ENCODE measurements at places on chromosomes 11 and 22. TPM values are rescaled to one million over a fixed set of nuclear protein-coding genes. Genes with fewer than 3 reads are reported as not detected.

DNA sequence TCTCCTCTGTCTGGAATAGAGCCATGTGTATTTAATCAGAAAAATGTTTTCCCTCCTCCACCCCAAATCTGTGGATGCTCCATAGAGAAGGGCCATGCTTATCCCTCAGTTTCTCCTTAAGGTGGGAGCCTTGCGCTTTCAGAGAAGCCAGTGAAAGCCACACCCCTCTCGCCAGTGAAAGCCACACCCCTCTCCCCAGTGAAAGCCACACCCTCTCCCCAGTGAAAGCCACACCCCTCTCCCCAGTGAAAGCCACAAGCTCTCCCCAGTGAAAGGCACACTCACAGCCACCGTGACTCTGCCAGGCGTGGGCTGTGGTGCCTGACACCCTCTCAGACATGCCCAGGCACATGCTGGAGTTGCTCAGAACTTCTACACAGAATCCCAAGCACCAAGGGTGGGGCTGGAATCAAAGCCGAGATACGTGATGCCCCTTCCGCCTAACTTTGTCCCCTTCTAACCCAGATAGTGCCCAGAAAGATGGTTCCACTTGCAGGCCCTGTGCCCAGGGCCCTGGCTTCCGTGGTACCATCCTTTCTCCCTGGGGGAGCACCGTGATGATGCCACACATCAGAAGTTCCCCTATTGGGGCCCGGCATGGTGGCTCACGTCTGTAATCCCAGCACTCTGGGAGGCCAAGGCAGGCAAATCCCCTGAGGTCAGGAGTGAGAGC, 16.5 kb upstream of the PRR5 start:
- peak; percentile 31 for DNase-seq

- DNase-seq: peak; percentile 65
Observed at GRCh38 chr11:8671651-8672062, 10.8 kb downstream of the TRIM66 start.

- DNase-seq: no peak
Observed at GRCh38 chr11:131560287-131560686, 189.9 kb downstream of the NTM start.

DNA sequence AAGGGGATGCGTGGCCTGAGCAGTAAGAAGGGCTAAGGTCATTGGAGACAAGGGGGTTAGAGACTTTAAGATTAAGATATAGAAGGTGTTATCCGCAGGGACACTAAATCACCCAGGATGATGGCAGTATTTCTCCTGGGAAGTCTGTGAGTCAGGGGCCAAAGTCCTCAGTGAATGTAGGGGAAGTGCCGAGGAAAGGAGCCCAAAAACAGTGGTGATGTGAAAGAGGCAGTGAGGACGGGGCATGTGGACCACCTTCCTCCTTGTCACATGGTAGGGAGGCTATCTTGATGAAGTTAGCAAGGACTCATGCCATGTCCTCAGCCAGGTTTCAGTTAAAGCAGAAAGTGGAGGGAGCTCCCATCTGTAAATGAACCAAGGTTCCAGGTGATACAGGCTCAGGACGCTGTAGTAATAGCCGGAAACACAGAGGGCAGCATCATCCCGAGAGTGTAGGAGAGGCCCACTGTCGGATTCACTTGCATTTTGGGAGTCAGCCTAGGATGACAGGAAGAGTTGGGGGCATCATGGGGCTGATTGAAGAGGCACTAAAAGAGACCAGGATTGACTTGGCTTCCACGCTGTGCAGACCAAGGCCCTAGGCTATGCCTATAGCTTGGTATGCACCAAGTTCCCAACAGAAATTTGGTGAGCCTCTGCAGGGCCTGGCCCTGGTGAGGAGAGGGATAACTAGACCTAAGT, 33.5 kb downstream of the WEE1 start:
- no peak for DNase-seq

- DNase-seq: no peak
Observed at GRCh38 chr11:44454666-44455065, 110.8 kb upstream of the CD82 start.

- DNase-seq: no peak
Observed at GRCh38 chr11:34836958-34837856, 79.0 kb downstream of the APIP start.

DNA sequence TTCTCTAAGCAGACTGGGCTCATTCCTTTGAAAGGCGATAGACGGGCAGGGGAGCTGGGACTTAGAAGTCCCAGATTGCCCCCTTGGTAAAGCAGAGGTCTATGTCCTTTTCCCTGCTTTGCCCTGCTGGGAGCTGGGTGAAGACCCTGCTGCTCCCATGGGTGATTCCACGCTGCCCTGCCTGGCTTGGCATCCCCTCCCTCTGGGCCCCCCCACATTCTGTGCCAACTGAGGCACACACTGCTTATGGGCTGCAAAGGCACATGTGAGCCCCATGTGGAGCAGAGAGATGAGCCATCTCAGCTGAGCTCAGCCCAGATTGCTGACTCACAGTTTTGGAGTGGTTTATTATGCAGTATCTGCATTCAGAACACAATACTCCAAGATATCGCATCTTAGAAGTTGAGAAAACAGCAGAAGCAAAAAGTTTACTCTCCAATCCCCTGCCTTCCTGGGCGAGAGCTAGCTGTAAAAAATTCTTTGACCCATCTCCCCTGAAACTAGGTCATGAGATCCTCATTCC, 127.2 kb downstream of the ST3GAL4 start:
- no peak for DNase-seq

DNA sequence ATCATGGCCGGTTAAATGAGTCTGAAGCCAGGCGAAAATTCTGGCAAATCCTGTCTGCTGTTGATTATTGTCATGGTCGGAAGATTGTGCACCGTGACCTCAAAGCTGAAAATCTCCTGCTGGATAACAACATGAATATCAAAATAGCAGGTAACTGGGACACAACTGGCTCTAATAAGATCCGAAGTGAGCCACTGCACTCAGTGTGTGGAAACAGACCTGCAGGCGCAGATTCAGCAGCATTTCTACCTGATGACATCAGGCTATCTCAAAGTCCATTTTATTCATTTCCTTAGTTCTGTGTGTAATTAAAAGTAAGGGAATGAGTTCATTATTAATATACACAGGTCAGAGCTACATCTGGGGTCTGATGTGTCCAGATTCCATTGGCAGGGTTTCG, 78.2 kb downstream of the PPP2R1B start:
- no peak for DNase-seq

DNA sequence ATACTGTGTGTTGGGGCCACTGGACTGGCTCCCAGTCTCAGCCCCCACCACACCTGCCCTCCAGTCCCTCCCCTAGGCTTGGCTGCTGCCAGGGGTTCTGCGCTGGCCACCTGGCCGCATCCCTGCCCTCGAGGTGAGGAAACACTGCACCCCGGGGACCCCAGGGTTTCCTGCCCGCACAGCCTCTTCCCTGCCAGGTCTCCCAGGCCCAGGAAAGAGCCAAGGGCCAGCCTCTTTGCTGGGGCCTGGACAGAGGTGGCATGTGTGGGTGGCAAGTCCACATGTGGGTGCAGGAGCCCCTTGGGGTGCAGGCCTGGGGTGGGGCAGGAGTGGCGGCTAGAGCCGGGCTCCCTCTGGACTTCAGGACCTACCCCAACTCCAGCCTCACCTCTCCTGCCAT, 2.5 kb downstream of the EPS8L2 start:
- DNase-seq: no peak

DNA sequence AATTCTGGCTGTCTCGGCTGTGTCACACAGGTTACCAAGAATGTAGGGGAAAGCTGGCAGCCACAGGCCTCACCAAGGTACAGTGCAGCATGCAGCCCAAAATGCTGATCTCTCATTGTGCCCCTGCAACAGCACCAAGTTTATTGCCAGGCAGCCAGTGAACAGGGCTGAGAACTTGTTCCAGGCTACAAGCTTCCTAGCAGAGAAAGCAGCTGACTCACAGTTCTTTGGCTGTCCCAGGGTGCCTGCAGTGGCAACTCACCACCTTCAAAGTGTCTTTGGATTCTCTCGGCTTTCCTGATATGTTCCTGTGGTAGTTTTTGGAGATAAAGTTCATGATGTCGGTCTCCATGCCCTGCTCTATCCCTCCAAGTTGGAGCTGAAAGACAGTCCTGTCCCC, 719.1 kb upstream of the ANO3 start:
- DNase-seq: no peak

GRCh38 chr22:41808400-41808799, 7.9 kb downstream of the CCDC134 start:
- no peak for DNase-seq

- DNase-seq: peak; percentile 50
Observed at GRCh38 chr11:44305470-44306051, 4.4 kb downstream of the ALX4 start.

DNA sequence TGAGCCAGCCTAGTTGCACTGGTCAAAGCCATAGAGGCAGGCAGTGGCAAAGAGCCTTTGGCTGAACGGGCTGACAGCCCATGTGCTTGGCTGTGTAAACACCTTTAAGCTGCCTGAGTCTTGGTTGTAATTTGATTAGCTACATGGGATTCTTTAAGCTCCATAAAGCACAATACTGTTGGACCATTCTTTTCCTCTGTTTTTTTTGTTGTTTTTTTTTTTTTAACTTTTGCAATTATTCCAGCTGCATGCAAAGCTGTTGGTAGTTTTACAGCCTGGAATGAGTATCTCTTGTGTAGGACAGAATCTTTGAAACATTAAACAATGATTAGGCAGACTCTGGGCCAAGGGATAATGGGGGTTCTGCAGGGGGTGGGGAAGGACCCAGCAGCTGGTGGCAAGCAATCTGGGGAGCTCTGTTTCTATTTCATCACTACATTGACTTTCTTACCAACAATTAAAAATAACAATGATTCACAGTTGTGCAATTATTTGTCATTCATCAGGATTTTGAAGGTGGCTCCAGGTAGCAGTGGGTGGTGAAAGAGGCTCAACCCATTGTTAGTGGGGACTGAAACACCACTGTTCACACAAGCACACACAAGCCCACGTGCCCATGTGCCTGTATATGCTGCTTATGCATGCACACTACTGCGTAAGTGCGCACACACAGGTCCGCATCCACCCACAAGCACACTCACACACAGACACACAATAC, 69.5 kb upstream of the CSNK2A3 start:
- peak; percentile 63 for DNase-seq

DNA sequence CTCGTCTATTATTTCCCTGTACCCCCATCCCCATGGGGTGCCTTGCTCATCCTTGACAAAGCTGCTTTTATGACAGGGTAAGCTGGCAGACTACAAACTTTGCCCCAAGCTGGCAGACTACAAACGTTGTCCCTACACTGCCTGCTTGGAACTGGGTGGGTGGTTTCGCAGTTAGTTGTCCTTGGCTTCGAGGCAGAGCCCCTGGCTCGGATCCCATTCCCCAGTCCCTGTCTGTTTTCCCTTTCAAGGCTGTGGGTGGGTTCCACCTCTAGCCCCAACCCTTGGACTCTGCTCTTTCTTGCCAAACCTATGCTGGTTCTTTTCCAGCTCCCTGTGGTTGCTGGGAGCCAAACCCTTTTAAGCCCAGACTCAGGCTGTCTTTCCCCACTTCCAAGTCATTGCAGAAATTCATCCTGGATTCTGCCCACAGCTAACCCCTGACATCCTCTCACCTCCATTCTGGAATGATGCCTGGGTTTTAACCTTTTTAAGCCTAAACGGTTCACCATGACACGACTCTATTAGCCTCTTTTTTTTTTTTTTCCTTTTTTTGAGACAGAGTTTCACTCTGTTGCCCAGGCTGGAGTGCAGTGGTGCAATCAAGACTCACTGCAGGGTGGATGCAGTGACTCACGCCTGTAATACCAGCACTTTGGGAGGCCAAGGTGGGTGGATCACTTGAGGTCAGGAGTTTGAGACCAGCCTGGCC, 9.2 kb upstream of the RBM14 start:
- DNase-seq: peak; percentile 20

GRCh38 chr11:14886513-14886912, 5.5 kb downstream of the CYP2R1 start:
- DNase-seq: no peak

SBF1 gene
- 227 TPM for total RNA-seq

MISFA gene
- total RNA-seq: 4.4 TPM

MS4A12 gene
- total RNA-seq: not detected

MRGPRX4 gene
- not detected for total RNA-seq

APOL1 gene
- total RNA-seq: 16.8 TPM

CRYBA4 gene
- total RNA-seq: not detected

OR6T1 gene
- total RNA-seq: not detected

EXPH5 gene
- total RNA-seq: 6.3 TPM

Measured in thyroid gland (tissue), 4 donors.